ENCODE measurements at places on chromosomes 13 and 19.

- DNase-seq, result no peak
These were observed 2.7 kb downstream of the SYDE1 start for GRCh38 chr19:15109768-15110417.

- no peak for DNase-seq
These were observed 320.6 kb downstream of the ITGBL1 start for GRCh38 chr13:101773062-101773461.

DNA sequence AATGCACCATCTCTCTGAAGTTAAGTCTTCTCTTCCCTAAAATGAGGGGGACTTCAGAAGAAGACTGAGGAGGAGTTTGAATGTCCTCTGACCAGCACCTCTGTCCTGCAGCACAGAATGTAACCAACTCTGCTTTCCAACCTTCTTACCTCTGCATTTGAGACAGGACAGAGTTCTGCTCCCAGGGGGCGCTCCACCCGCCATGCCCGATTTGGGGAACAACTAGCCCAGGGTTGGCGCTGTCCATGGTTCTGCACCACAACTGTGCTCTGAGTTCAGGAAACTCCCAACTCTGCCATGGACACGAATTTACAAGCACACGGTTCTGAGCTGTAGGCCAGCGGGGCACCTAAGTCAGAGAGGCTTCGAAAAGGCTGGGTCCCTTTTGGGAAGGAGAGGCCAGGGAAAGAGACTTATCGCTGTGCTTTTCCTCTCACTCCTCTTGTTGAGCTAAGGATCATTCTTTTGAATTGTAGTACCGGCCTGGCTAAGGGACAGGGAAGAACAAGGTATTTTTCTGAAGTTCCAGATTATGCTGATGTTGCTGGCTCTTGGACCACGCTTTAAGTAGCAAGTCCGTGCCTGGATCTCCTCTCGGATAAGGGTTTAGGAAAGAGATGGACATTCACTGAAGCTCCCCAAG lies 22.2 kb downstream of the SIGLEC5 start:
- peak; percentile 26 for DNase-seq

- no peak for DNase-seq
These were observed at the start of gene GAS6 for GRCh38 chr13:113863524-113864272. TSS of gene GAS6 (minus strand) at chr13:113864076. CDS start at chr13:113863920, 156 bp downstream.

DNA sequence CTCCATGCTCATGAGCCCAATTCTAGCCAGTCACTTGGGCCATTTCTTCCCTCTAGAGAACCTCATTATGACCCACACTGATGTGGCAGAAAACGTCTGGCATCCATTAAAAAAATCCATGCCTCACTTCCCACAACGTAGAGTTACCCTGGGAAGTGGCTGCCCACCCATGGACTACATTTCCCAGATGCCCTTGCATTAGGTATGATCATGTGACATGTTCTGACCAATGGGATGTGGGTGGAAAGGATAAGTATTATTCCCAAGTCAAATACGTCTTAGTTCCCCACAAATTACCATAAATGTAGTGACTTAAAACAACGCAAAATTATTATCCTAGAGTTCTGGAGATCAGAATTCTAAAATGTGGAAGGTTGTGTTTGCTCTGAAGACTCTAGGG lies 47.9 kb upstream of the ZNRF4 start:
- no peak for DNase-seq

- DNase-seq, result no peak
These were observed 77.7 kb downstream of the COL4A1 start for GRCh38 chr13:110228936-110229904.

DNA sequence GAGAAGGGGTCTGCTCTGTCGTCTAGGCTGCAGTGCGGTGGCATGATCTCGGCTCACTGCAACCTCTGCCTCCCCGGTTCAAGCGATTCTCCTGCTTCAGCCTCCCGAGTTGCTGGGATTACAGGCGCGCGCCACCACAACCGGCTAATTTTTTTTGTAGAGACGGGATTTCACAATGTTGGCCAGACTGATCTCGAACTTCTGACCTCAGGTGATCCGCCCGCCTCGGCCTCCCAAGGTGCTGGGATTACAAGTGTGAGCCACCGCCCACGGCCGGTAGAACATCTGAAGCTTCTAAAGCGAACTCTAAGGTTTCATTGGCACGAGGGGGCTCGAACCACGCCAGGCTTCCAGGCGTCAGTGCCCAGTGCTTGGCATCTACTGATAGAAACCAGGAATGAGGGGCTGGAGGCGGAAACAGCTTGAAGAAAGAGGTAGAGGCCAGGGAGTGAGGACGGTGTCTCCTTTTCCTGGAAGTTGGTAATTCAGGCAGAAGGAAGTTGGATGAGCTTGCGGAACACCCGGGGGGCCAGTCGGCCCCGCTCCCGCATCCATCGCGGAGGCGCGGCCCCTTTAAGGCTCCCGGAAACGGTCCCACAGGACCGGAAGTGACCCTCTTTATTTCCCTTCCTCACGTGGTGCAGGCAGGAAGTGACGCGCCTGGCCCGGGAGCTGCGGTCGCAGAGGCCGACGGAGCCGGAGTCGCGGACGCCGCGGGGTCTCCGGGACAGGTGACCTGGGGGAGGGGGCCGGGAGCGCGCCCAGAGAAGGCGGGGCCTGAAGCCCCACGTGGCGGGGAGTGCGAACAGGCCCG lies at the start of gene CCDC9:
Gene CCDC9, plus strand, starts transcription at position 647 of the 814 bp plus-strand sequence. CDS start 1,876 bp downstream, outside the sequence.
- peak; percentile 98 for DNase-seq

Measured in nucleus accumbens (tissue), 56 donors.